ENCODE measurements at places on chromosomes 6 and 20.

GRCh38 chr6:137020776-137021175, 24.0 kb downstream of the IL20RA start:
- DNase-seq, result no peak

DNA sequence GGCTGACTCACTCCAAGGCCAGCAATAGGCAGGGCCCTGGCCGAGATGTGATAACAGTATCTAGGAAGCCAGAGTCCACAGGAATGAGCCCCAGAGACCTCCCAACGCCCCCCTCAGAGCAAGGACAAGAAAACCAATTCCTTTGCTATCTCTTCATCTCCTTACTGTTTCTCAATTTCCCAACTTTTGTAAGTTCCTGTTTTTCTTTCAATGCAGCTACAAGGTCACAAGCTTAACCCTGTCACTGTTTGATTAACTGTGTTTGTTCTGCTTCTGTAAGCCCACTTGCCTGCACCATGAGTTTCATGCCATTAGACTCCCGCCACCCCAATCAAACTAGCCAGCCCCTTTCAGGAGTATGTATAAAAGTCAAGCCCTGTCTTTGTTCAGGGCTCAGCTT, 3.5 kb downstream of the FKBP1C start:
- DNase-seq, result no peak

DNA sequence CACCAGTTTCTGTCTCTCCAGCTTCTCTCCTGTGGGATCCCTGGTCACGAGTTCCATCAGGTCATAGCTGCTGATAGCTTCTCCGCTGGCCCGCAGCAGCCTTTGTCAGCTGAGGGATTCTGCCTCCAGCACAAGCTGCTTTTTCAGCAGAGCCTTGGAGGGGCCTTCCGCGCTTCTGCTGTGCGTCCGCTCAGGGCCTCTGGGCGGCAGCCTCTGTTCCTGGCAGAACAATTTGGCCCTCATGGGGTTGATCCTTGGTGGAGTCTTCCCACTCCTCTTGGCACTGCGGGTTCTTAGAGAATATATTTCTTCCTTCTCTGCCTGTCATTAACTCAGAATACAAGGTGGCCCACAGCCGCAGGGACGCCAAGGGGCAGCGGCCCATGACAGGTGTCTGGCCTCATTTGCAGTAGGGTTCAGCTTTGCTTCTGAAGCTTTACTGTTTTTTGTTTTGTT, 158.8 kb downstream of the DTNBP1 start:
- DNase-seq, result no peak

- DNase-seq, result no peak
Observed at GRCh38 chr6:144158133-144158532, 7.8 kb downstream of the STX11 start.

All from GM12892 (cell line).